ENCODE measurements at places on chromosomes 1 and 21. TPM values are rescaled to one million over a fixed set of nuclear protein-coding genes. Genes with fewer than 3 reads are reported as not detected.

The PM20D1 gene
- total RNA-seq, result not detected

The BTBD8 gene
- total RNA-seq, result 8.4 TPM

The DMBX1 gene
- total RNA-seq, result not detected

The AGT gene
- total RNA-seq, result 1.9 TPM

The CRTC2 gene
- 47.1 TPM for total RNA-seq

The CLDN17 gene
- not detected for total RNA-seq

The CCDC17 gene
- total RNA-seq, result 5.6 TPM

The B3GALT2 gene
- total RNA-seq, result 5.8 TPM

The RWDD3 gene
- 25.3 TPM for total RNA-seq

The CD1B gene
- total RNA-seq, result not detected

The ANGPTL3 gene
- total RNA-seq, result not detected

The RBM34 gene
- 62.6 TPM for total RNA-seq

The PROK1 gene
- total RNA-seq, result 0.95 TPM

The MUL1 gene
- total RNA-seq, result 28.2 TPM

The NBPF6 gene
- not detected for total RNA-seq

The DCST1 gene
- total RNA-seq, result not detected

The IFI44L gene
- total RNA-seq, result 105 TPM

The RNF186 gene
- not detected for total RNA-seq

The PTP4A2 gene
- total RNA-seq, result 182 TPM

The MPL gene
- 0.50 TPM for total RNA-seq

The FOXO6 gene
- 34.8 TPM for total RNA-seq

The NBPF10 gene
- 6.3 TPM for total RNA-seq

The KPNA6 gene
- 68.7 TPM for total RNA-seq

The HES2 gene
- 0.98 TPM for total RNA-seq

The S100A3 gene
- total RNA-seq, result not detected

The CHRNB2 gene
- 0.31 TPM for total RNA-seq

The GJA8 gene
- not detected for total RNA-seq

The USP48 gene
- total RNA-seq, result 88.7 TPM

The C1orf185 gene
- total RNA-seq, result not detected

The ZBTB8B gene
- 3.5 TPM for total RNA-seq

The ELF3 gene
- 112 TPM for total RNA-seq

The ASCL5 gene
- not detected for total RNA-seq

The USH2A gene
- total RNA-seq, result 0.04 TPM

The DCDC2B gene
- total RNA-seq, result not detected

The FCRL1 gene
- not detected for total RNA-seq

The CFHR3 gene
- total RNA-seq, result 0.93 TPM

The CELA3A gene
- total RNA-seq, result not detected

The NOS1AP gene
- total RNA-seq, result 4.4 TPM

The CASZ1 gene
- 11.2 TPM for total RNA-seq

The FMO1 gene
- total RNA-seq, result not detected

The CD1E gene
- total RNA-seq, result not detected

The ADCY10 gene
- total RNA-seq, result 0.47 TPM

The RHD gene
- not detected for total RNA-seq

The OR2AJ1 gene
- total RNA-seq, result not detected

The TNFRSF4 gene
- total RNA-seq, result 0.34 TPM

The PLEKHA6 gene
- 34.0 TPM for total RNA-seq

The WDTC1 gene
- 41.3 TPM for total RNA-seq

The SPRR2F gene
- total RNA-seq, result 54.4 TPM

The OR4F29 gene
- total RNA-seq, result not detected

The SLC9C2 gene
- 0.93 TPM for total RNA-seq
